ENCODE measurements at places on chromosomes 7 and 10.

GRCh38 chr10:11625019-11625735 lies 13.7 kb upstream of the USP6NL start:
- DNase-seq = no peak

DNA sequence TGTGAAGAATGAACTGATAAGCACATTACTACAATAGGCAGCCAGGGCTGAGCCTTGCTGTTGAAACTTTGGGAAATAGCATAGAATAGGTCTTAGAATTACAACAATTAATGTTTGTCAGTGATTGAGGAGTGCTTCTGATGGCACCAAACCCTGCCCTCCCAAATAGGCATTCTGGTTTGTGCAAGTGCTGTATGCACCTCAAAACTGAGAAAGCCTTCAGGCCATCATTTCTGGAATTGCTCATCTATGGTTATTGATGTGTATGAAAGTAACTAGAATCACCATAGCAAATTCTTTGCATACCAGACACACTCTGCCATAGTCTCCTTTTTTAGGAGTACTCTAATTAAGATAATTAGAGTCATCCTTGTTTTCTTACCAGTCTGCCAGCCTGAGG lies 585.0 kb upstream of the MBL2 start:
- DNase-seq = no peak

- no peak for DNase-seq
Observed at GRCh38 chr10:112369495-112370423, 4.2 kb upstream of the ACSL5 start.

GRCh38 chr10:103671126-103671895 lies 177.8 kb downstream of the NEURL1 start:
- DNase-seq = no peak

GRCh38 chr7:149666360-149666945 lies 106.9 kb downstream of the ZNF467 start:
- DNase-seq = no peak

GRCh38 chr7:134705716-134706115 lies 59.1 kb downstream of the BPGM start:
- DNase-seq = no peak

GRCh38 chr10:120282421-120282820 lies 174.6 kb upstream of the PLPP4 start:
- no peak for DNase-seq

DNA sequence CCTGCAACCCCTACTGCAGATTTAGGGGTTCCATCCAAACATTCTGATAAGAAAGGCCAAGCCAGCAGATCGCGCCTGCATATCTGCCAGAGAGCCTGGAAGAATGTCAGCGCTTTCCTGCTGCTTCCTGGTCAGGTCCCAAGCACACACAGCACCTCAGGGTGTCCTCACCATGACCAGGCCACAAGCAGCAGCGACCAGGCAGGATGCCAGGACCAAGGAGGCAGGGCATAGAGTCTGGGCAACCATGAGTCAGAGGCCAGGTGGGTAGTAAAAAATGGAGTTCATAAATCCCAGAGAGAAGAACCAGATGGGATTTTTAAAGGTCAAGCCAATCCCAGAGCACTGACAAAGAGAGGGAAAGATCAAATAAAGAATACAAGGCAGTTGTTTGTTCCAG lies 5.5 kb upstream of the FAM131B start:
- no peak for DNase-seq

DNA sequence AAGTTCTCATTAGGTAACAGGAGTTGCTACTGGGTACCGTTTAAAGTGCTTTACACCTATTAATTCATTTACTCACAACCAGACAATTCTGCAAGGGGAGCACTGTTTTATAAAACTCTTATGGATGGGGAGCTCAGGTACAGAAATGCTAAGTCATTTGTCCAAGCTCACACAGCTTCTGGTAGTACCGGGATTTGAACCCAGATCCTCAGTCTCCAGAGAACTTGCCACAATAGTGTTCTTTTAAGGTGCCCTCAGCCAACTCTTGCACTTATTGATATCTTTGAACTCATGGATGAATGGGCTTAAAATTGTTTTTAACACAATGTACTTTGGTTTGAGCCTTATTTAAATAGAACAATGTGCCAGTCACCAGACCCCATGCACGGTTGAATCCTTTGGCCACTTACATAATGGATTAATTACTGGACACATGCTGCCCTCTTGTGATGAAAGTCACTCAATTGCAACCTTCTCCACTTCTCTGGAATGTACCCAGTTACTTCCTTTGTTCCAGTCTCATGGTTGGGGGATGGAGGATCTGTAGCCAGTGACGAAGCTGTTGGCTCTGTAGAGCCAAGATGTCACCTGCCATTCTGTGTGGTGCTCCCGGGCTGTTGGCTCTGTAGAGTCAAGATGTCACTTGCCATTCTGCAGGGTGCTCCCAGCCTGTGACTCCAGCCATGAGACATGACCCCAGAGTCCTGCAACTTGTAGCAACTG lies 65.6 kb downstream of the NOD1 start:
- peak; percentile 61 for DNase-seq
